Nephron progenitor cell (in vitro differentiated cells): ENCODE measurements at places on chromosomes 11 and 22.

DNA sequence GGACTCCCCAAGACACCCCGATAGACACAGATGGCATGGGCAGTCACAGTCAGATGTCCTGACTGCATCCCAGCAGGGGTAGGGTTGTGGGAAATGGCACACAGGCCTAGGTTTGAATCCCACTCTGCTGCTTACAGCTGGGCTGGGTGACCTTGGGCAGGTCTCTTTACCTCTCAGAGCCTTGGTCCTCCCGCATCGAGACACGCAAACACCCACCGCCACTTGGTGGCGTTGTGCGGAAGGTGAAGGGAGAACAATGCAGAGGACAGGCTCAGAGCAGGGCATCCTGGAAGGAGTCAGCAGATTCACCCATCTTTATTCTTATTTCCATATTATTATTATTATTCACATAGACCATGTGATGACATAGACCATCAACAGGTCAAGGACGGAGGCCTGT is 140.5 kb downstream of the MIAT start:
- no peak for DNase-seq

- no peak for DNase-seq
Observed at GRCh38 chr11:19615341-19616183, 97.1 kb upstream of the NAV2 start.

DNA sequence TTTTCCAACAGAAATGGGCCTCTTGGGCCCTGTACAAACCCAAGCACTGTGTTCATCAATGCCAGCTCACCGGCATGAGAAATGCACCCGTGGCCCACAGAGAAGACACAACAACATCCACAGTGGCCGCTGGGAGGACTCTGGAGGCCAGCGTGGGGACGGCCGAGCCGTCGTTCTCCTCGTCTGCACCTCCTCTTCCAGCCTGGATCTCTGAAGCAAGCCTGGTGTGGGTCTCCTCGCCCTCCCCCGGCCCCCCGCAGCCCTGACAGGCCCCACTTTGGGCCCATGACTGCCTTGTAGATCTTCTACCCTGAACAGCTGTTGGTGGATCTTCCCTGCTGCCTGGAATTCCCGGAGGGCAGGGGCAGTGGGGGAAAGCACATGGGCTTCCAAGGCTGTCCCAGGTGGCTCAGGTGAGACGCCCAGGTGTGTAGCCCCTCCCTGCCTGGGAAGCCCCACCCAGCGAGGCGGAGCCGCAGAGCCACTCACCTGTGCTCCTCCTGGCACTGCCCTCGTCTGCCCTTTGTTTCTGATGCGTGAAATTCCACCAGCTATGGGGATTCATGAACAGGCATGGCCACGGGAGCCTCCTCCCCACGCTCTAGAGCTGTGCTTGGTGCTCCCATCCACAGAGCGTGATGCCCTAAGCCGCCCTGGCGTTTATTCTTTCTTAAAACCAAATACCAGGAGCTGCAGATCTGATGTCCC is 225.9 kb downstream of the BRD1 start:
- no peak for DNase-seq

DNA sequence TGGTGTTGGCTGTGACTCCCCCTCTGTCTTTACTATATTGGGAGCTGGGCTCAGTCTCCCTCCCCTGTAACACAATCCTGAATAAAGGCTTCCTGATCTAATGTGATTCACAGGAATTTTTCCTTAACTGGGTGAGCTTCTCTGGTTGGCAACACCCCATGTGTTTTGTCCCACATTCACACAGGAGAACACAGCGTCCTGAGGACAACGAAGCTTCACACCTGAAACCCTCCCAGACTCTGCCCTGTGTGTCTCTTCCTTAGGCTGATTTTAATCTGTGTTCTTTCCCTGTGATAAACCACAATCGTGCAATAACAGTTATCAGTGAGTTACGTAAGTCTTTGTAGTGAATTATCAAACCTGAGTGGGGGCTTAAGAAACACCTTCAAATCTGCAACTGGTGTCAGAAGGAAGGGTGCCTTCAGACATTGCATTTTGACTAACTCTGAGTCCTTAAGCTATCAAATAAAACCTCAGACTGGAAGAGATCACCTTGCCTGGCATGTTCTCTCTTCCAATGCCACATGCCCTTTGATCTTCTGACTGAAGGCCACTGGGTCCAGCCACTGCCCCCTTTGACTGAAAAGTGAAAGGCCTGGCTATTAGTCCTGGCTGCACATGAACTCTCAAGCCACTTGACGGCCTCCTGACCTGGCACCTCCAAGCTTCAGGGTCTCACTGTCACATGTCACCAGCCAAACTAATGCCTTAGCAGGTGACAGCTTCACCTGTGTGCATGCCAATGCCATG is 17.3 kb downstream of the APOL3 start:
- no peak for DNase-seq

GRCh38 chr11:100098560-100098959 is 588.5 kb upstream of the ARHGAP42 start:
- DNase-seq = no peak

- DNase-seq = no peak
Observed at GRCh38 chr11:59247531-59248227, 35.0 kb upstream of the MPEG1 start.
